Neuronal stem cell (in vitro differentiated cells): ENCODE measurements at places on chromosomes 13 and 19.

GRCh38 chr19:21143854-21144253 lies 2.0 kb downstream of the ZNF431 start:
- DNase-seq, result no peak

DNA sequence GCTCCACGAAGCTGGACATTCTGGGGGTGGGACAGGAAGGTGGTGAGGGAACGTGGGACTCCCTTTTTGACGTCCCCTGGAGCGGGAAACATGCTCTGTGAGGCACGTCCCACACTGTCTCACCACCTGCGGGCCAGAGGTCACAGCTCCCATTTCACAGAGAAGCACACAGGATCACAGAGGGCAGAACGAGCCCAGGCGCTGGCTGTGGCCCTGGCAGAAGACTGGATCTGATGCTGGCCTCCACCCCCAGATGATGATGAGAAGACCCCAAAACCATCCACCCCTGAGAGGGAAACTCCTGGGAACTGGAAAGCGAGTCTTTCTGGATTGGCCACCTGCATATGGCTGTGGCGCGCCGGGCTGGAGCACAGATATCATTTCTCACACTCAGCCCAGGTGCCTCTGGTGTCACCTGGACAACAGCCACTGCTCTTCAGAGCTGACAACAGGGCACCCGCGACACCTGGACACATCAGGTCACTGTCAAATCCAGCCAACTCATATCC lies 216.2 kb downstream of the TUBA3C start:
- DNase-seq, result no peak

GRCh38 chr19:11964496-11964857 lies 363 bp upstream of the ZNF763 start:
- DNase-seq, result no peak

- no peak for DNase-seq
These were observed 7.3 kb upstream of the FFAR1 start for GRCh38 chr19:35340431-35340830.

GRCh38 chr19:50854636-50855410 lies at the start of gene KLK3:
KLK3 (plus strand) TSS chr19:50854915; CDS start chr19:50854956, 41 bp downstream.
- DNase-seq, result no peak

DNA sequence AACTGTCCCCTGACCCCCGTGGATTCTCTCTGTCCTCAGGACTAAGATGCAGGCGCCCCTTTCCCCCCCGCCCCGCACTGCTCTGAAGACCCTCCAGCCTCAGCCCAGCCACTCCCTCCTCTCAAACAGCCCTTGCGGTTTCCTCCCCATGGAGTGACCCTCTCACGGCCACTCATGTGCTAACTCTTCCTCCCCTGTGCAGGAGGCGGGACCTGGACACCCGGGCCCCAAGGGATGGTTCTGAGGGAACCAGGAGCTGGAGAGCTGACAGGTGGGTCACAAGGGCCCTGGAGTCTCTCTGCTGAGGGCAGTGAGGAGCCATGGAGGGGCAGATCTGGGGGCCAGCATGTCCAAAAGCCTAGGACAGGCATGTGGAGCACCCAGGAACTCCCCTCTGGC lies 1.9 kb downstream of the ISOC2 start:
- DNase-seq, result no peak

DNA sequence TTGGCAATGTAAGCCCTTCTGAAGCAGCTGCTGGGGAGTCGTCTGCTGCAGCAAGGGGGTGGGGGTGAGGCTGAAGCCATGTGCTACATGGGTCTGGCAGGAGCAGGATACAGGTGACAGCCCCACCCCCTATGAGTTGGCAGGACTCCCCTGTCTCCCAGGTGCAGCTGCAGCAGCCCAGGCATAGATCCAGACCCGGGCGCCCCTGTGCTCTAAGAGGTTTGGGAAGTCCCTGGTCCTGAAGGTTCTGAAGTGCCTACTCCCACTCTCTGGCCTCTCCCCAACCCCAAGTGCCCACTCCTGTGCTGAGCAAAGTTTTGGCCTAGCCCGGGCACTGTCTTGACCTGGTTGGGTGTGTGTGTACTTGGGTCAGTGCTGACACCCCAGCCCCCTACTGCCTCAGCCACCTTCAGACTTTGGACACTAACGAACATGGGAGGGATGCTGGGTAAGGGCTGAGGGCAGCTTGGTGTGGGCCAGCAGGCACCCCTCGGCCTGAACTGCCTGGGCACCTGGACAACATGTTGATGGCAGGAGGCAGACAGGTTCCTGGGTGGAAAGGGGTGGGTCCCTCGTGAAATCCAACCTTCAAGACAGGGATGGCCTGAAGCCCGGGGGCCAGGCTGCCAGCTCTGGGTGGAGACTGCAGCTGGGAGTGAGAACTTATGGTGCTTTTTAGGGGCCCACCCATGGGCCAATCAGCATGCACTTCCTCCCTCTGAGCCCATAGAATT lies 54.1 kb upstream of the SLITRK6 start:
- DNase-seq, result no peak

DNA sequence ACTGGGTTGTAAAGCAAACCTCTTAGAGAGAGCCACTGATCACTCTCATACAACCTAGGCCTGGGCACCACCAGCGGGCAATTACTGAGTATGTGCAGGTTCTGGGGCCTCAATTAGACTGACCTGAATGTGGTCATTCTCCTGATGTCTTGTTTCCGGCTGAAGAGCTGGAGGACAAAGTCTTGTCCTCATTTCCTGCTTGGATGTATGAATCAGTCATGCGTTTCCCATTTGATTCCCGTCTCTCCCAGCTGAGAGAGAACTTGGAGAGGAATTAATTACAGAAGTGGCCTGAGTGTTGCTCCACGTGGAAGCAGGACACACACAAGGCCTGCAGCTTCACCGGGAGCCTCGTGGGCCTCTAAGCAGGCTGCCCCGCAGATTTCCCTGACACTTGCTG lies 799.3 kb upstream of the ARGLU1 start:
- no peak for DNase-seq
